Hippocampal formation (tissue), 2 donors: ENCODE measurements at places on chromosomes 4 and X.

DNA sequence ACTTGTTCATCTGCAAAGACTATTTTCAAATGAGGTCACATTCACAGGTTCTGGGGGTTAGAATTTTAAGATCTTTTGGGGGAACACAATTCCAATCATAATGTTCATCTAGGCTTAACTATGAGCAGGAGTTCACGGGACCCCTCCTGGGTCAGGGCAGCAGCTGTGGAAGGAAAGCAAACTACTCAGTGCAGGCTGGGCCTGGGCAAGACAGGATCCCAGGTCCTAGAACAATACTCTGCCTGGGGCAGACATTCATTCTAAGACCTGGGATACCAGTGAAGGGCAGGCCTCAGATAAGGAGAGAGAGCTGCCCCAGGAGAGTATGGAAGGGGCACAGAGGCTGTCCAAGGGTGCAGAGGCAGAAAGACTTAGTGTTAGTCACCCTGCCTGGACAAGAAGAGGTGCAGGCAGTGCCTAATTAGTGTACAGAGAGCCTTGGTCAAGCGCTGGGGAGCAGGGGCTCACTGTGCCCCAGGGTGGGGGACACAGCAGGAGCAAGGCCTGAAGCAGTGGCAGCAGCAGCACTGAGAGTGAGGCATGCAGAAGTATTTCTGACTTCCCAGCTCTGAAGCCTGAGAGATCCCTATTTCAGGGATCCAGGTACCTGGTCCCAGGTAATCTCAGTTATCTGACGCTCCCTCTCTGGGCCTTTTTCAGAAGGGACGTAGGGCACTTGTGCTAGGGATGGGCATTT lies 123.0 kb upstream of the MAMLD1 start:
- DNase-seq: no peak

GRCh38 chr4:6987588-6987961 lies 55.6 kb upstream of the TADA2B start:
- no peak for DNase-seq

- no peak for DNase-seq
Observed at GRCh38 chr4:13386405-13387107, 97.6 kb downstream of the RAB28 start.

DNA sequence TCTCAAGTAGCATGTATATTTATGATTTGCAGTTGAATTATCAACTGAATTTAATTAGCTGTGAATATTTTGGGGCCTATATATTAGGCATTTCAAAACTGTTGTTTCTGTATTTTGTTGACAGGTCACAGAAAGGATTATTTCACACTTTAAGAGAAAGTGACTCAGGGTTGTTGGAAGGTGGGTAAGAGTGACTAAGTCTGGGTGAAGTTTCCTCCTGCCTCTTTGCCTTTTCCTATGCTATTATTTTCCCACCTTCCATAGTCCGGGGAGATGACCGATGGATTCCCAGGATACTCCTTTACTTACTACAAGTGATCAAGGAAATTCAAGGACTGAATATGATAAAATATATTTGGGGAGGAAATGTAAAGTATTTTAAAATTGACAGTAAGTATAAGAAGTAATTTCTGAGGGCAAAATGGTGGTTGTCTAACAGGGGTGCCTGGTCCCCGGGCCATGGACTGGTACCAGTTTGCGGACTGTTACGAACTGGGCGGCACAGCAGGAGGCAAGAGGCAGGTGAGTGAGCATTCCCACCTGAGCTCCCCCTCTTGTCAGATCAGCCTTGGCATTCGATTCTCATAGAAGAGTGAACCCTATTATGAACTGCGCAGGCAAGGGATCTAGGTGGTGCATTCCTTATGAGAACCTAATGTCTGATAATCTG lies 175.5 kb upstream of the GPRIN3 start:
- no peak for DNase-seq

- DNase-seq: no peak
Observed at GRCh38 chrX:30304866-30305265, 4.3 kb downstream of the NR0B1 start.

DNA sequence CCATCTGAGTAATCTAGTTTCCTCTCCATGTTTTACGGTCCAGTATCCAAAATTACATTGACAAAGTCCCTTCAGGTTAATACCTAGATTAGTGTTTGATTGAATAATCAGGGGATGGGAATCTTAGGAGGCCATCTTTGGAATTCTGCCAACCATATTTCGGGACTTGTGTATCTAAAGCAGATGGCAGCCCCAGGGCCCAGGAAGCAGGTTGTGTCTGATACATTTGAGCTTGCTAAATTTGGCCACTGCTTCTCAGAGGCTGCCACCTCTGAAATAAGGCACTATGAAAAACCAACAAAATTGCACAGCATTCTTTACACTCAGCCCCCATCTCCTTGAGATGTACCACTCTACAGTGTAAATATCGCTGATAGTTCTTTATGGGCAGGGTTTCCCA lies 102.1 kb downstream of the ASB9 start:
- no peak for DNase-seq

- no peak for DNase-seq
Observed at GRCh38 chrX:100611951-100612350, 24.7 kb downstream of the TSPAN6 start.

- DNase-seq: no peak
Observed at GRCh38 chrX:20333672-20334071, 67.0 kb upstream of the RPS6KA3 start.
